Activated naive CD4-positive, alpha-beta T cell treated with anti-CD3 and anti-CD28 coated beads, Interleukin-2, amount 10 ng/mL, durations not matched to agents 7 days and 5 days (primary cell): ENCODE measurements at places on chromosomes 2 and 18.

- DNase-seq: no peak
These were observed 188.0 kb downstream of the CYRIA start for GRCh38 chr2:16477648-16478047.

GRCh38 chr2:232389327-232389726 lies 10.8 kb downstream of the ALPP start:
- no peak for DNase-seq

GRCh38 chr2:208386541-208386940 lies 20.1 kb upstream of the PTH2R start:
- DNase-seq: no peak

- DNase-seq: no peak
These were observed 2.4 kb upstream of the CHST10 start for GRCh38 chr2:100419915-100420314.

DNA sequence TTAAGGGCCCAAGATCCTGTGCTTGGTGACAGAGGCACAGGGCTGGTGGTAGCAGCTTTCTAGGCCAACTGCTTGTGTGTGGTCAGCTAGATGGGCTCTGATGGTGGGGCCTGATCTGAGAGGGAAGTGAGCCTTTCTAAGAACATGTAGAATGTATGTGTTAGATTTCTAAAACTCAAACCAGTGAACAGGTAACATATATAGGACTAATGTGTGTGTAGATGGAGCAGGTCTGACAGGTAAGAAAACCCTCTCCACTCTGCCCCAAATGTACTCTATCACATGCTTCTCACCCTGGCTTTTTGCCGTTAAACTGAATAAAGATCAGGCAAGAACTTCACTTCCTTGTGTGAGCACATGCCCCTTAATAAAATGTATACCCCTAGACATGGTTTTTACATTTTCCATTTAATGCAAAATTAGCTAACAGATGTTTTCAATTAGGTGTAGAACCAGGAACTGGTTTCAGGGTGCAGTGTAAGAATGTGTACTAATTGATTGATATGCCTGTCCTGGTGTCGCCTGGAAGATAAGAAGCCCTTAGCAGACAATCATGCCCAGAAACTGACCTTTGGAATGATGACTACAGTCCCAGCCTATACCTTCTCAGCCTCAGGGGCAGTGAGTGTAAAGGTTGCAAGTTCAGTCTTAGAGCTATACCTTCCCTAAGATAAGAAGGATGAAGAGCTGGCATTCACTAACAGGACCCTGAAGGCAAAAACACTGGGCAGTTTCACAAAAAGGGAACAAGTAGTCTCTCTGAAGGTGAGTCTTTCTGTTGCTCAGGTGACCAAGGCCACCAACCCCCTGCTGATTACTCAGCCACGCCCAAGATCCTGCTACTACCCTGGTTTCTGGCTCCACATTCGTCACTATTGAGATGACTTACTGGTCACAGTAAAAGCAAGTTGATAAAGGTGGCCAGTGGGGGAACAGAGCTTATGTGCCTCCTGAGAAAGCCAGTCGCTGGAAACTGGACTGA lies 71.2 kb downstream of the SPATS2L start:
- no peak for DNase-seq

DNA sequence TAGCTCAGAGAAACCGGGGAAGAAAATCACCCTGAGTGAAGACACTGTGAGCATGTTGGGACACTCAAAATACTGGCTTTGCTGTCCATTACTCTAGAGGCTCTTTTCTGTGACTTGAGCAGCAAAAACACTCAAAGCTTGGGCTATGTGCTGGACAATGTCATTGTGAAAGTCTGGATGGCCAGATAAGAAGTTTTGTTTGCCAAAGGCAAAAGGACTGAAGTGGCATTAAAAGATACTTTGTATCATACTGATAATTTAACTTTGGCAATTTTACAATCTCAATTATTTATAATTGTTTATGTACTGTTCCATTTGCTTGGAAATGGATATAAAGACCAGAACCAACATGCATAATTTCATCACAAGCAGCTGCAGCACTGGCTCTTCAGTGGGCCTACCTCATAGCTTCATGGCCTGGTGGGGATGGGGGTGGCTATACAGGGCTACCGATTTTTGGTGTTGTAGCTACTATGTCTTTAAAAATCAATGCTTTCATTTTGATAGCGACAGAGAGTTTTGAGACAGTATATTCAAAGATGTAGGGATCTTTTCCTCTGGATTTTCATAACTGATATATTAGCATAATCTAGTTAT lies 51.1 kb downstream of the RBKS start:
- DNase-seq: no peak

DNA sequence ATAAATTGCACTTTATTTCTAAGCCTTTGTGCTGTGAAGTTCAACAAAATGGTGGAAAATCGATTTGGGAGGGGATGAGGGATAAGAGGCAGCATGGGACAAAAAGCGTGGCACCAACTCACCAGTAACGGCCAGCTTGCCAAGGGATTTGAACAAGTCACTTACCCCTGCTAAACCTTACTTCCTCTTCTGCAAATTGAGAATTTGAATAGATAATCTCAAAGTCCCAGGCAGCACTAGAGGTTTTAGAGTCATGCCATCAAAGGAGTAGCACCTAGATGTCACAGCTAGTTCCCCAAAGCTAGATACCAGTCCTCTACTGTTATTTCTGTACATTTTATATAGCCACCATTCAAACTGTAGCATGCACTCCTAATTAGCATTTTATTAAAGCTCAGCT lies 83.7 kb upstream of the VRK2 start:
- DNase-seq: no peak

- DNase-seq: no peak
These were observed 1383.5 kb downstream of the DPP10 start for GRCh38 chr2:115825912-115826311.

DNA sequence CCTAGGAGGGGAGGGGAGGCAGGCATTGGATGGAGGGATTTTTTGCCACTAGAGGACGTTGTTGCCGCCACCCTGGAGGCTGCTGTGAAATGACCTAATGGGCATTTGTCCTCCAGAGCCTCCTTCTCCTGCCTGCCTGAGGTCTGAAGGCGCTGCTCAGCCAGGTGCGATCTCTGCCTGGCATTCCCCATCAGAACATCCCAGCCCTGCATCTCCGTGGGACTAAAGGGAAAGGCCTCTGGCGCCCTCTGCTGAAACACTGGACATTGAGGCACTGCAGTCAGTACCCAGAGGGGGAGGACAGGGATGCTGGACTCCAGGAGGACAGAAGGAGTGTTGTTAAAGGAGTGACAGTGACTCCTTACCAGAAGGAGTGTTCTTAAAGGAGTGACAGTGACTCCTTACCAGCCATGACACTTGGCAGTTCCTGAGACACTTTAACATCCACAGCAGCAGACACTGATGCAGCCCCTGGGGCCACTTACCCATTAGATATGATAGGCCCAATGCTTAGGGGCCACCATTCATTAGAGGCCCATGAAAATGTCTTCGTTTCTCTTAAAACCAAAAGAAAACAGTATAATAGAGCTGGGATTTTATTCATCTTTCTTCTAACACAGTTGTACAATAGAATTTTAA lies 17.0 kb downstream of the THNSL2 start:
- peak; percentile 62 for DNase-seq

DNA sequence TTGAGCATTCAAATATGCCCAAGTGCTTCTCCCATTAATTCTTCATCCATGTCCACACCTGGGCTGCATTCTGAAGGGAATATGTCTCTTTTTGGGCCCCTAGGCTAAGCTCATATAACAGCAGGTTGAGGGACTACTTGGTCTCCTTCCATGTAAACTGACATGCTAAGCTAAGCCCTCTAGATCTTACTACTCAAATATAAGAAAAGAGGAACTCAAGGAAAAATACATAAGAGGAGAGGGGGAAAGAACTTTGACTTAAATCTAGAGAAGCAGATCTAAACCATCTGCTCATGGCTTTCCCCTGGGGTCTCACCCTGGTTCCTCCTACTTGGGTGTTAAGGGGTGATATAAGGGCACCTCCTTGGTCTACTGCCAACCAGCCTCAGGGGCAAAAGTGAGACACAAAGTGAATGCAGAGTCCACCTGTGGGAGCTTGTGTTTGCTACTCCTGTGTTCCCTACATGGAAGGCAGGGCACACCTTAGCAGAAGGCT lies 19.8 kb upstream of the NFU1 start:
- DNase-seq: no peak

GRCh38 chr2:213640738-213641425 lies 356.6 kb downstream of the SPAG16 start:
- DNase-seq: no peak

DNA sequence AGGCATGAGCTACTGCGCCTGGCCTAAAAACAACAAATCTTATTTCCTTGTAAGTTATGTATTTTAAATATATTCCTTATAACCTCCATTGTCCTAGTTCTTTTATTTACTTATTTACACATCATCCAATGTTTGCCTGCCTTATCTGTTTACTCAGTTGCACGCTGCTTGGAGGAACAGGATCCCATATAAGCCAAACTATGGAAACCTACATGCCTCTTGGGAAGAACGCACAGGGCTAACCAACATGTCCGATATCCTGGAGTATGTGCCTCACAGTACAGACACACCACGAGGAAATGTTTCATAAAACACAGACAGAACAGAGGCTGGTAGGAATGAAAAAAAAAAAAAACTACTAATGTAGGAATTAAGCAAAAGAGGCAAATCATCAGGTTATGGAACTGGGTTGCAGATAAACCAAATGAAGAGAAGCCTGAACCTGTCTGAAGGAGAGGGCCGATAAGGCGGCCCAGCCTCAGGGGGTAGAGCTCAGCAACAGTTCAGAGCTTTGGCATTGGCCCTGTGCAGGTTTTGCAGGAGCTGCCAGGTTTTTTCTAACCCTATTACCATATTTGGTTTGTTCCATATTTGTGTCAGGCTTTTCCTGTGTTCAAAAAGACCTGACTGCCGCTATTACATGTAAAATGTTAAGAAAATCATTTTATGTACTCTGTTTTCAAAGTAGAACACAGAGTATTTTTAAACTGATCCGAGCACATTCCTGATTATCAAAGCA lies 19.9 kb upstream of the SP3 start:
- DNase-seq: no peak

GRCh38 chr2:111061191-111061590 lies 59.5 kb upstream of the BCL2L11 start:
- no peak for DNase-seq

- DNase-seq: no peak
These were observed 113.5 kb downstream of the CRIM1 start for GRCh38 chr2:36469106-36469477.

DNA sequence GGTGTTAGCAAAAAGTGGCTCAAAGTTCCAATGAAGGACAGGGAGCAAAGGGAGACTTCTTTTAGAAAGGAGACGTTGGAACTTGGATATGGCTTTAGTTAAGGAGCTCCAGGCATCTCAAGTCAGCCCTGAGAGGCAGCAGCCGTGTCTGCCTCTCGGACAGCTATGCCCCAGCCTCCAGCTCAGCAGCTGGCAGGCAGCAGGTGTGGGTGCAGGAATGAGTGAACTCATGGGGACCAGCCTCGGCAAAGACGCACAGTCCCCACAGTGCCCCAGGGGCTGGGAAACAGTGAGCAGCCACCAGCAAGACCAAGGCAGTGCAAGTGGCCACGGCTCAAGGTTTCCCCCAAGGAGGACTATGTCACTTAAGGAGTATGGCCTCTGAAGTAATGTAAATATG lies 1.6 kb upstream of the LRRFIP1 start:
- no peak for DNase-seq
